ENCODE measurements at places on chromosomes 7 and 10.

DNA sequence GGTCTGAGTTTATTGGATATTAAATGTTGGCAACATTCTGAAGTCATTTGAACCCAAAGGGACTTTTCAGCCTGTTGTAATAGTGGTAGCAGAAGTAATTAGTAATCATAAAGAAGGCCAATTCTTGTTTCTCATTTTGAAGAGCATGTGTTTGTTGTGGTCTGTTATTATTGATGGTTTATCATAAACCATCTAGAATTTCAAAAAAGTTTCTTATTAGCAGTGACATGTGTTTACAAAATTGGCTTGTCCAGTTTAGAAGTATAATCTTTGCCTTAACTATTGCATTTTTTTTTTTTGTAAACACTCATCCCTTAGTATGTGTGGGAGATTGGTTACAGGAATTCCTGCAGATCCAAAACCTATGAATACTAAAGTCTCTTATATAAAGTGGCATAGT lies 177.8 kb downstream of the BBS9 start:
- DNase-seq = no peak

GRCh38 chr10:1294748-1295147 lies 238.6 kb downstream of the WDR37 start:
- DNase-seq = no peak

DNA sequence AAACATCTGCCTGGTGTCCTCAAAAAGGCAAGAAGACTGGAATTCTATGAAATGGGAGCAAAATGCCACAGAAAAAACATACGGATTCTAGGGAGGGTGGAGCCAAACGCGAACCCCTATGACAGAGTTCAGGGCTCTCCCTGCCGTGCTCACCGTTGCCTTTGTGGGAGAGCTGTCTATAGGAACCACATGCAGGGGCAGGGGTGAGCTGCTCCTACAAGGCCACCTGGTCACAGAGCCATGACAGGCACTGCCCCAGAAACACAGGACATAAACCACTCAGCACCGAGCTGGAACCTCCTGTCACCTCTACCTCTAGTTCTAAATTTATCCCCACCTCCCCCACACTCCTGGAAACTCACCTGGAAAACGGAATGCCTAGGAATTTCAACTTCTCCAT lies 155.1 kb upstream of the ZNF32 start:
- no peak for DNase-seq

GRCh38 chr10:130994191-130994590 lies 317.3 kb downstream of the TCERG1L start:
- no peak for DNase-seq

DNA sequence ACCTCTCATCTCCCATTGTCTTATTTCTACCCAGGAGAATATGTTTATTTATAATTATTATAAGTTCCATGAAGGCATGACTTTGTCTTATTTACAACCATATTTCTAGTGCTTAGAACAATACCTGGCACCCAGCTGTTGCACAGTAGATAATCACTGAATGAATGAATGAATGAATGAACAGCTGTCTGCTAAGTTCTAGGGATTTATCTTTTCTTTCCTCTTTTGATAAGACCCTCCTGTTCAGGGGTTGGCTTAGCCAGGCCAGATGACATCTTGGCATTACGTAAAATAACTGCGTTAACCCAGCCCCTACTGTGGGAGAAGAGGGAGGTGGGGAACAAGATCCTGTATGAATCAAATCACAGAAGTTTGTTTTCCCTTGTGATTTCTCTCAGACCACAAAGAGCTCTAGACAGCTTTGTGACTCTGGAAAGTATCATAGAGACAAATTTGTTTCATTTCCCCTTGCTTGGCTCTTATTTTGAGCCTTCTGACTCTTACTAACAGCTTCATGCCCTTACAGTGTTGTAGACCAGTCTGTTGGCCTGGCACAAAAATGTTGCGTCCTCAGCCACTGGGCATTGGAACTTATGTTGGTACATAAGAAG lies 8.4 kb downstream of the ZNF862 start:
- no peak for DNase-seq

DNA sequence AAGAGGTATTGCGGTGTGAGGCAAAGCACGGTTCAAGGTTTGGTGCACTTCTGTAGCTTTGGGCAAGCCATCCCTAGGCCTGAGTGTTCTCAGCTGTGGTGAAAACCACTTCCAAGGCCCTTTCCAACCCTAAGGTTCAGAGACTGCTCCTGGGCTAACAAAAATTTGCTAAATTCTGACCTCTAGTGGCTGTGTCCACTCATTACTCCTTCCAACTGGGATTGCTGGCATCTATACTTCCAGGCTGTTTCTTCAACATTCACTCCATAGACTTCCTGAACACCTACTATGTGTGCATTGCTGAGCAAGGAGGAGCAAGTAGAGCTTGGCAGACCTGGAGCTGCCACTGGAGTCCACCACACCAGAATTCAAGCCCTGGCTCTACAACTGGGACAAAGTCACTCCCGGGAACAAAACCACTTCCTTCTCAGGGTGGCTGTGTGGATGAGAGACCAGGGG lies 29.3 kb upstream of the SH3PXD2A start:
- DNase-seq = peak; percentile 57

DNA sequence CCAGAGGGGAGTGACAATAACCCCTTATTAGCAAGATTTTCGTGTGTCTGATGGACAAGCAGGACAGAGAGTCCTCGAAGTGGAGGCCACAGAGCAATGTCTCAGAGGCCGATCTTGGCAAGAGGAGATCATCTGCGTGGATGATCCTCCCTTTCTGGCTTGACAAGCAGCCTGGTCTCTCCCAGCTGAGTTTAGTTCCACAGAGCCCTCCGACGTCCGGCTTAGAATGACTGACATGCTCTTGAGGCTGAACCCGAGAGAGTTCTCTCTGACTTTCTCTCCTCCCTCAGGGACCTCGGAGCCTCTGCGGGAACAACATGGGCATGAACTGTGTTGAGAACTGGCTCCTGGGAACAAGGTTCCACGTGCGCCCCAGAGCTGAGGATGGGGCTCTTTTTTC lies 180.7 kb upstream of the PFKP start:
- DNase-seq = no peak

DNA sequence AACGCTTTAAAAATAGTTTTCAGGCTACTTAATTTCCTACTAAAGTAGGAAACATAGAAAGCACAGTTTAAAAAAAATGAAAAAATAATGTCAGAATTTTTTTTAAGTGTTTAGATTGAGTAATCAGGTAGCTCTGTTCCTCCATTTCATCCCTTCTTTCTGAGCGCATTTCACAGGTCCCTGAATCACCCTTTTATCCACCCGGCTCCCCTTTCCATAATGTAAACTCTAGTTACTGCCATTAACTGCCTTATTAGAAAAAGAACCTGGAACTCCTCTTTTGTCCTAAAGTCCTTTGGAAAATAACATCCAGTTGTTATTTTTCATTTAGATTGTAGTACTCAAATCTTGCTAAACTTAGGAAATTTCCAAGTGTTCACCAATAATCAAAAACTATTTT lies 5.8 kb downstream of the KCND2 start:
- no peak for DNase-seq

DNA sequence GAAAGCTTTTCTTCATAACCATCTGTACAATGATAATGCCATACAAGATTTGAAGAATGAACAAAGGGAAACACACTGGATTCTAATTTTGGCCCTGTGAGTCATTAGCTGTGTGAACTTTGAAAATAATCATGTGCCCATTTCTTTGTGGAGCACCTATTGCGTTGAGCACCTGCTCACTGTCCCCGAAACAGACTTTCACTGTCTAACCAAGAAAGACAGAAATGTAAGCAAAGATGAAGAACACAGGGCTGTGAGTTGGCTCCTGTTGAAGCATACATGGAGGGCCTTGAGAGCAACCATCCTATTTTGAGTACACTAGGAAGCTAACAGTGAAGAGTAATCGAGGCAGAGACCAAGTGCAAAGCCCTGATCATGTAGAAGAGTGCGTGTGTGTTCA lies 118.4 kb upstream of the SLC25A13 start:
- no peak for DNase-seq

- no peak for DNase-seq
Measured at GRCh38 chr10:132974249-132974796, 32.0 kb upstream of the CFAP46 start.

- DNase-seq = peak; percentile 70
Measured at GRCh38 chr7:77812290-77812685, 13.7 kb downstream of the PHTF2 start.

- no peak for DNase-seq
Measured at GRCh38 chr7:50265968-50266634, 38.4 kb upstream of the IKZF1 start.

DNA sequence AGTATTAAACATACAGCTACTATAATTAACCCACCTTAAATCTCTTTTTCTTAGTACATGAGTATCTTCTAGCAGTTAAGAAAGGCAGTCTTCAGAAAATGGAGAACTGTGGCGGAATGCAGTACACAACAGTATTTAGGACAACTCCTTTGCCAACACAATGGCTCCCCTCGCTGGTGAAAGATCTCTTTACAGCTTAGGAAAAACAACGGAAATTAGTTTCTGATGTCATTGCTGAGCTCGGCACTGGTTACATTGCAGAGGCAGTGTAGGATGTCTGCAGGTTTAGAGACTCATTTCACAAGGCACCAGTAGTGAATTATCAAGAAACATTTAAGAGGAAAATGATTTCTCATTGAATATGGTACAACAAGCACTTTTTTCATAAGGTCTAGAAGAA lies 43.4 kb downstream of the GLRX3 start:
- peak; percentile 79 for DNase-seq

- peak; percentile 55 for DNase-seq
Measured at GRCh38 chr10:77251297-77252013, 386.2 kb downstream of the KCNMA1 start.

DNA sequence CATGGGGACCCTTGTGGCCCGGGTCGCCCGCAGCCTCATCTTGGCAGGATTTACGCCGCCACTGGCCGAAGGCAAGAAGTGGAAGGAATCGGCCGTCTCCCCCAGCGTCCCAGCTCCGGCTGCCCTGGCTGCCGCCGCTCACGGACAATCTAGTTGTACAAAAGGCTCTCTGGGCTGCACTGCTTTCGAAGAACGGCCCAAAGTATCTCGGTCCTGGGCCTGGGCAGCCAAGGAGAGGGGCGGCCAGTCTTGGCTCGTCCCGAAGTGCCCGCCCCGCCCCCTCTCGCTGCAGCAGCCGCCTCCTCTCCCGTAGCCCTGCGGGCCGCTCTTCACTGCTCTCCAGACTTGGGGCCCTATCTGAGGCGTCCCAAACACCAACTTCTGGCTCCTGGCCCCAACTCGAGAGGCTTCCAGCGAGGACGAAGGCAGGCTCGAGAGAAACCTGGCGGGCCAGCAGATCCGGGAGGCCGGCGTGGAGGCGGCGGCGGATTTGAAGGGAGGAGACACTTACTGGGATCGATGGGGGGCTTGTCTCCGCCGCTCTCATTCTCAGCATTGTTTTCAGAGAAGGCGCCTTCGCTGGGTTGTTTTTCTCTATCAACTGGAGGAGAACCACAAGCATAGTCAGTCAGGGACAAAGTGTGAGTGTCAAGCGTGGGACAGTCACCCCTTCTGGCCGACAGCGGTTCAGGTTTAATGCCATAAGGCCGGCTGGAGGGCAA lies 809 bp downstream of the HOXA9 start:
- no peak for DNase-seq

GRCh38 chr7:72445075-72445474 lies 32.9 kb upstream of the CALN1 start:
- no peak for DNase-seq

GRCh38 chr10:95480102-95480900 lies 80.9 kb downstream of the SORBS1 start:
- no peak for DNase-seq

DNA sequence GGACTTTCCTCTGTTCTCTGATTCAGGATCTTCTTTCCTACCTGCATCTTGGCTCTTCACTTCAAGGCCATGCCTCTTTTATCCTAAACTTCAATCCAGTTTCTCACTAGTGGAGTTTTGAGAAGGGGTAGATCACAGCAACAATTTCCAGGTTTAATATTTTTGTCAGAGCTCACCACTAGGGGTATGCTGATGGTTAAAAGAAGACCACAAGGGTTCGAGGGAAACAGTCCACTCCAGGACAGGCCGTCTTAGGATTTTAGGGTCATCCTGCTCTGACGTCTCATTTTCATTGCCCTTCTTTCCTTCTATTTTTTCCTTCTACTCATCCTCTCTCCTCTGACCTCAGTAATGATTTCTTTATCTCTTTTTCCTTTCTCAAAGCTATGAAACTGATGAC lies 11.3 kb downstream of the STAG3 start:
- DNase-seq = no peak
